Smooth muscle cell of the umbilical artery (primary cell): ENCODE measurements at places on chromosomes 12 and 14. TPM values are rescaled to one million over a fixed set of nuclear protein-coding genes. Genes with fewer than 3 reads are reported as not detected.

The RPL10L gene
- total RNA-seq, result not detected in 2 replicates

The GPD1 gene
- not detected in 2 replicates for total RNA-seq

The HOTAIR gene
- 5.7 and 6.2 TPM in 2 replicates for total RNA-seq

The KRT6B gene
- not detected in 2 replicates for total RNA-seq

The FAM181A gene
- not detected in 2 replicates for total RNA-seq

The FERMT2 gene
- total RNA-seq, result 143 and 184 TPM in 2 replicates

The SPTSSA gene
- 9.8 and 14.1 TPM in 2 replicates for total RNA-seq

The HOXC4 gene
- total RNA-seq, result 1.1 and 1.5 TPM in 2 replicates

The SLC7A7 gene
- 5.1 and 10.1 TPM in 2 replicates for total RNA-seq

The MMP19 gene
- total RNA-seq, result 5.6 and 7.4 TPM in 2 replicates

The MYF5 gene
- total RNA-seq, result not detected in 2 replicates
